ENCODE measurements at places on chromosomes 3 and 15. TPM values are rescaled to one million over a fixed set of nuclear protein-coding genes. Genes with fewer than 3 reads are reported as not detected.

DNA sequence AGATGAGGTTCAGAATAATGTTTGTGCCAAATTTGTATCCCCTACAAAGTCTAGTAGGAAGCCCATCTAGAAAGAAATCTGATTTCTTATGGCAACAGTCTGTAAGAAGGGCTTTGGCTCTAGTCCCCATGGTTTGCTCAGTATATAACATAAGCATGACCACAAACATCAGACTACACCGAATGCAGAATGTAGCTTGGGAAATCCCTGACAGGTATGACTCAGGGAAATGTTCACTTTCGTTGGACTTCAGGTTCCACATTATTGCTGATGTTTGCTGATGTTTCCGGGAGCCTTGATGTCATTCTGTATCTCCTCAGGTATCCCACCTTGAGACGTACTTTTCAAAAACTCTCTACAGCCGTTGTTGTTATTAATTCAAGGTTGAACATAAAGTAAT lies 304.4 kb upstream of the TGFBR2 start:
- H3K27ac ChIP-seq, result no peak overlapping the region
- DNase-seq, result no peak
- no peaks in the 10 kb centered on the region for H3K27me3 ChIP-seq

DNA sequence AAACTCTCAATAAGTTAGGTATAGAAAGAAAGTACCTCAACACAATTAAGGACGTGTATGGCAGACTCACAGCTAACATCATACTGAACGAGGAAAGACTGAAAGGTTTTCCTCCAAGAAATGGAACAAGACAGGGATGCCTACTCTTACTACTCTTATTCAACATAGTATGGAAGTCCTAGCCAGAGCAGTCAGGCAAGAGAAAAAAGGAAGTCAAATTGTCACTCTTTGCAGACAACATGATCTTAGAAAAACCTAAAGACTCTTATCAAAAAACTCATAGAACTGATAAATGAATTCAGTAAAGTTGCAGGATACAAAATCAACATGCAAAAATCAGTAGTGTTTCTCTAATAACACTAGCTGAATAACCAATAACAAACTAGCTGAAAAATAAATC lies 96.0 kb downstream of the C3orf70 start:
- H3K4me3 ChIP-seq, result no peak overlapping the region
- H3K4me1 ChIP-seq, result no peaks in the 10 kb centered on the region
- DNase-seq, result no peak

GRCh38 chr15:26023231-26023630 lies 160.1 kb upstream of the ATP10A start:
- H3K4me3 ChIP-seq, result no peak overlapping the region
- DNase-seq, result no peak
- no peak overlapping the region for H3K27ac ChIP-seq
- no peaks in the 10 kb centered on the region for H3K27me3 ChIP-seq
- no peaks in the 10 kb centered on the region for H3K4me1 ChIP-seq

DNA sequence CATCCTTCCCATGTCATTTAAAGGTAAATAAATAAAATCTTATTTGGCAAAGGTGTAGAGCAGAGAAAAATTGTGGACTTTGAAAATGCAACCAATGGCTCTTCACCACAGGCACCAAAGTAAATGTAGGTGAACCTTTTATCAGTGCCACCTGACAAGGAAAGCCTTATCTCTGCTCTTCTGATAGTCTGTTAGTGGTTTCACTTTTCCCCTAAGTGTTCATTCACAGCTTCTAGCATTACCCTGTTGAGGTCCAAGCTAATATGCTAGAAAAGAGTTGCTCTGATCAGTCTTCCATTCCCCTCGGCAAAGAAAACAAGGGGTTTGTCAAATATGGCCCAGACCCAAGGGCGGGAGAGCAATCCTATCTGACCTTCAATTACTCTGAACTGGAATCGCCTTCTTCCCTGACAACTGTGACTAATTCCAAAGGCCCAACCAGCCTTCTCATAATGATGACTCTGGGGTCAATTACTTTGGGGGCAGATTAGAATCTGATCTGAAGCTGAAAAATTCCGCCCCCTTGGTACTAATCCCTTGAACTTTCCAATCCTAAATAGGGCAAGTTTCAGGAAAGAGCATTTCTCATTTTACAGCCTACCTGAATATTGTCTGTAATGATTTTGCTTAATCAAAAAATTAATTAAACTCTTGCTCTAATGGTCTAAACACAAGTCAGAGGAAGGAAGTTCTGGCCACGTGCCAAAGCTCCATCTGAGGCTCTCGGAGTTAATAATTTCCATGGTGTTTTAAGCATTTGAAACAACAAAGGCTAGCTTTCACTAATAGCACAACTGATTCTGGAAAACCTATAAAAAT lies 52.4 kb downstream of the SETMAR start:
- H3K36me3 ChIP-seq, result no peaks in the 10 kb centered on the region
- DNase-seq, result no peak
- H3K4me1 ChIP-seq, result no peaks in the 10 kb centered on the region
- H3K27me3 ChIP-seq, result no peaks in the 10 kb centered on the region

DNA sequence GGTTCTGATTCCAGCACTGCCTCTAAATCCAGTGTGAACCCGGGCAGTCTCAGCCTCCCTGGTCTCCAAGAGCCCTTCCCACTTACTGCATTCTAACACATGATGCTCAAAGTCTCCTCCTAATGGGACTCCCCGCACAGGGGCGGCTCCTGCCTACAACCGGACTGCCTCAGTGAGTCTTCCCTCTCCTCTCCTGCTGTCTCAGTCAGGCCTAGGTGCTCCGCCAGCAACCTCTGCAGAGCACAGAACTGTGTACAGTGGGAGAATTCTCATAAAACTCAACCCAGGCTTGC lies 28.9 kb downstream of the TBC1D2B start:
- H3K4me3 ChIP-seq, result no peak overlapping the region
- peaks cover 18% of the 10 kb centered on the region for H3K36me3 ChIP-seq
- H3K4me1 ChIP-seq, result peaks cover 68% of the 10 kb centered on the region

The PLCH1 gene
- polyA plus RNA-seq, result not detected

- H3K4me3 ChIP-seq, result no peak overlapping the region
- no peak overlapping the region for H3K27ac ChIP-seq
- DNase-seq, result no peak
- no peaks in the 10 kb centered on the region for H3K36me3 ChIP-seq
Measured at GRCh38 chr15:91878319-91878870, 24.9 kb downstream of the SLCO3A1 start.

DNA sequence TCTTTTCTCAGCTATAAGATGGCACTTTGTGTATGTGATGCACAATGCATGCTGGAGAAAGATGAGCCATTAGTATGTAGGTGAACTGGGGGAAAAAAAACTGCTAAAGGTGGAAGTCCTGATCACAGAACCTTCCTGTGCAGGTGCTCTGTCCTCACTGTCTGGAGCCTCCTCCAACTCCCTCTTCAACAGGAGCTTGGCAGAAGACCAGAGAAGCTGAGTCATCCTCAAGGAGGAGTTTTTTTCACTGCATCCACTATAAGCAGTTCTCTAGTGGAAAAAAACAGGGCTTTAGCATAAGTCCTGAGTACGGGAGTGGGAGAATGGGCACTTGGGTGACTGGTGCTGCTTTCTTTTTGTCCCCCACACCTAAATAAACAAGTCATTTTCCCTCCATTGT lies 168.4 kb upstream of the CADPS start:
- H3K36me3 ChIP-seq, result no peaks in the 10 kb centered on the region
- no peaks in the 10 kb centered on the region for H3K27me3 ChIP-seq
- H3K27ac ChIP-seq, result no peak overlapping the region
- no peak overlapping the region for H3K4me3 ChIP-seq
- no peaks in the 10 kb centered on the region for H3K4me1 ChIP-seq
- no peak for DNase-seq

GRCh38 chr3:189239616-189240015 lies 67.8 kb downstream of the TPRG1 start:
- H3K36me3 ChIP-seq, result no peaks in the 10 kb centered on the region
- DNase-seq, result no peak
- no peak overlapping the region for H3K27ac ChIP-seq
- no peaks in the 10 kb centered on the region for H3K4me1 ChIP-seq
- no peaks in the 10 kb centered on the region for H3K27me3 ChIP-seq
- no peak overlapping the region for H3K4me3 ChIP-seq

The NR2F2 gene
- polyA plus RNA-seq, result 3.1 TPM

The NRG4 gene
- polyA plus RNA-seq, result 1.7 TPM

DNA sequence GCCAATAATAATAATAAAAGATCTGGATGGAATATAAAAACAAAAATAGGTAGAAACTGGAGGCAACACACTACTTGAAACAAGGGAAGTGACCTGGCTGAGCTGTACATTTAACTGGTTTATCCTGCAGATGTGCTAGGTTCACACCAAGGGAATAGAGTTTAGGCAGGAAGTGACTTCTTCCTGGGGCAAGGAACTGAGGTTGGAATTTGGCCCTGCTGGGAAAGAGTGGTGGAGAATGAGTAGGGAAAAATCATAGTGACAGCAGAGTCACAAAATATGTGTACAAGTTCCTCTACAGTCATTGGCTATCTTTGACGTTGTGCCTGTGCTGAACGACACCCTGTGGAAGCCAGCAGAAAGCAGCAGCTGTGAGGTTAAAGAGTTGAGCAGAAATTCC lies 44.1 kb downstream of the ARHGAP11B start:
- no peak overlapping the region for H3K4me3 ChIP-seq
- H3K27ac ChIP-seq, result no peak overlapping the region
- peaks cover 1% of the 10 kb centered on the region for H3K36me3 ChIP-seq
- no peaks in the 10 kb centered on the region for H3K4me1 ChIP-seq
- DNase-seq, result no peak

- DNase-seq, result no peak
- H3K4me3 ChIP-seq, result peak overlapping the region; percentile 92
- H3K36me3 ChIP-seq, result no peaks in the 10 kb centered on the region
- no peaks in the 10 kb centered on the region for H3K27me3 ChIP-seq
Measured at GRCh38 chr3:53255423-53255774, 423 bp downstream of the TKT start.

DNA sequence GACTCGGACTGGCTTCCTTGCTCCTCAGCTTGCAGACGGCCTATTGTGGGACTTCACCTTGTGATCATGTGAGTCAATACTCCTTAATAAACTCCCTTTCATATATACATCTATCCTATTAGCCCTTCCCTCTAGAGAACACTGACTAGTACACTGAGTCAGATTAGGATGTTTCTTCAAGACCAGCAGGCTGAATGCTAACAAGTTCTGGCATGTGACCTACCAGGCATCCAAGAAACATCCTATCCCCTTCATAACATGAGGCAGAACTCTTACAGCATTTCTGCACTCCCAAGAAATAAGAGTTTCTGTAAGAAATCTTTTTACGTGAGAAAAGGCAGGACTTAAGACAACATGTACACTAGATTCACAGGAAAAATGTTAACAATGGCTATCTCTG lies 9.3 kb downstream of the CFAP92 start:
- no peak for DNase-seq
- H3K4me1 ChIP-seq, result no peaks in the 10 kb centered on the region

DNA sequence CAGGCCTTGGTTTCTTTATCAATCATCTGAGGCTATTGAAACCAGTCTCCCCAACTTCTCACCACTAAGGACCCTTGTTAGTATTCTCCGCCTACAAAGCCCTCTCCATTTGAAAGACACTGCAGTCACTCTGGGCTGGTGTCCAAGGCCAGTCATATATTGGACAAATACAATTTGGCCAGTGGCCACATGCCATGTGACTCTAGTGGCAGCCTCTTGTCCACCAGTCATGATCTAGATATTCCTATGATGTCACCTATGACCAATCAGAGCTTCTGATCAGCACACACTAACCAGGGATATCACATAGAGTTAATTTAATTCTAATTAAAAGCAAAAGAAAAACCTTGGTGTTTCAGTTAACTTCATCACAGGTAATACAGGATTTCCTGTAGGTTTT lies 68.2 kb downstream of the RAB11A start:
- no peak overlapping the region for H3K4me3 ChIP-seq
- H3K27me3 ChIP-seq, result no peaks in the 10 kb centered on the region
- DNase-seq, result no peak
- no peak overlapping the region for H3K27ac ChIP-seq
- H3K4me1 ChIP-seq, result no peaks in the 10 kb centered on the region
- no peaks in the 10 kb centered on the region for H3K36me3 ChIP-seq

DNA sequence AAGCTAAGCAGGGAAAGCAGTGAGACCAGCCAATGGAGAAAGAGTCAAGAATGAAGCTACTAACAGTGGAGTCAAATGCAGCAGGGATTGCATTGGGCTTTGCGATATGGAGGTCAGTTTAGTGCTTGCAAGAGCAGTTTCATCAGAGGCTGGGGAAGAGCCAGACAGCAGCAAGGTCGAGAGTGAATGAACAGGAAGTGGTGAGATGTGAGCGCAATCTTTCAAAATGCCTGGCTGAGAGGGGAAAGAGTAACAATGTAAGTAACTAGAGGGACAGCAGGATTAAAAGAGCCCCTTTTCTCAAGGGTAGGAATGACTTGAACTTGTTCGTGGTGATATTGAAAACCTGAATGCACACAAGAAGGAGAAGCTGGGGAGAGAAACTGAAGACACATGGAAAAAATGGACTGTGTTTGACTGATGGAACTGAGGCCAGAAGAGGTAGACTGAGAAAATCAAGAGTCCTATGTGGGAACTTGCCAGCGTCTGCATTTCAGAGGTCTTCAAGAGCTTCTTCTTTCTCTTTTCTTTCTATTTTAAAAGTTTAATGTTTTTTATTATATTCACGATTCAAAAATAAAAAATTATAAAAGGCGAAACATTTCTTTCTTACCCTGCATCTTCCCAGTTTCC lies 30.6 kb upstream of the GPR160 start:
- peak; percentile 37 for DNase-seq
- peak overlapping the region; percentile 3 for H3K27ac ChIP-seq
- H3K36me3 ChIP-seq, result no peaks in the 10 kb centered on the region
- peaks cover 25% of the 10 kb centered on the region for H3K4me1 ChIP-seq

DNA sequence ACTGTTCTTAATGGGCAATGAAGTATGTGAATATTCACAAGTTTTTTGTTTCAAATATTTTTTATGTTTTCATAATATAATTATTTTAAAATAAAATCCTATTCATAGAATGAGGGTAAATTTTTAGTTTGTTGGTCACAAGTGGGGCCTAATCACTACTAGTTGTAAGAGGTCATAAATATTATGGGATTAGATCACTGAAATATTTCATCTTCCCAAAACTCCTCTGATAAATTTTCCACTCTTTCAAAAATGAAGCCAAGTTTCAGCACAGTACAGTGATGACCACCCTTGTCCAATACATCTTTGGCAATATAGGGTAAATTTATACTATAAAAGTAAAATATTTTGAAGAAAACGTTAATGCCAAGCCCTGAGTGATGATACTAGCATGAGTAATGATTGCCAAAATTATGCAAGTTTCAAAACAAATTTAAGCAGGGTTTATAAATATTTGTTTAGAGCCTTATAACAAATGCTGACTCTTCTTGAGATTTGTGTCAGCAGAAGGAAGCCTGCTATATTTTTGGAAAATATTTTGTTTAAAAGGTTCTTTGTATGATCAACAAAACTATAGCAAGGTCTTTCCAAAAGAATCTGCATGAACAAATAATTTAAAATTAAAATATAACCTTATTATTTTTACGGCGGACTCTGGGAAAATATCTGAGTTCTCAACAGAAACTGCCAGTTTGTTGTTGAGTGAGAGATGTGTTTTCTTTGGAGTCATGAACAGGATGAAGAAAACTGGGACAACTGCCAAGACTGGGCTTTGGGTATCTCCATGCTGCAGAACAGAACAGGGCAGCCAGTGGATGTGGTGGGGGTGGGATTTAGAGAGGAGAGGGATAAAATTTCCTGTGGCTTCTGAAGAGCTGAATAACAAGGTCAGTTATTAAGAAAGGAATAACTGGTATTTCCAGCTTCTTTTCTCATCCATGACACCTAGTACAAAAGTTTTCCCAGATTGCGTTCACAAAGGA lies 17.9 kb upstream of the TM4SF1 start:
- H3K27ac ChIP-seq, result no peak overlapping the region
- DNase-seq, result no peak
- H3K4me1 ChIP-seq, result no peaks in the 10 kb centered on the region
- no peak overlapping the region for H3K4me3 ChIP-seq
- no peaks in the 10 kb centered on the region for H3K36me3 ChIP-seq
